ENCODE measurements at places on chromosomes 16 and 17.
A peak's percentile ranks its signal among the peaks of the same experiment; 100 is the strongest.

- no peak for DNase-seq
Observed at GRCh38 chr16:85278839-85279238, 166.6 kb upstream of the CIBAR2 start.

- DNase-seq: no peak
Observed at GRCh38 chr17:13827118-13827517, 225.4 kb upstream of the HS3ST3A1 start.

DNA sequence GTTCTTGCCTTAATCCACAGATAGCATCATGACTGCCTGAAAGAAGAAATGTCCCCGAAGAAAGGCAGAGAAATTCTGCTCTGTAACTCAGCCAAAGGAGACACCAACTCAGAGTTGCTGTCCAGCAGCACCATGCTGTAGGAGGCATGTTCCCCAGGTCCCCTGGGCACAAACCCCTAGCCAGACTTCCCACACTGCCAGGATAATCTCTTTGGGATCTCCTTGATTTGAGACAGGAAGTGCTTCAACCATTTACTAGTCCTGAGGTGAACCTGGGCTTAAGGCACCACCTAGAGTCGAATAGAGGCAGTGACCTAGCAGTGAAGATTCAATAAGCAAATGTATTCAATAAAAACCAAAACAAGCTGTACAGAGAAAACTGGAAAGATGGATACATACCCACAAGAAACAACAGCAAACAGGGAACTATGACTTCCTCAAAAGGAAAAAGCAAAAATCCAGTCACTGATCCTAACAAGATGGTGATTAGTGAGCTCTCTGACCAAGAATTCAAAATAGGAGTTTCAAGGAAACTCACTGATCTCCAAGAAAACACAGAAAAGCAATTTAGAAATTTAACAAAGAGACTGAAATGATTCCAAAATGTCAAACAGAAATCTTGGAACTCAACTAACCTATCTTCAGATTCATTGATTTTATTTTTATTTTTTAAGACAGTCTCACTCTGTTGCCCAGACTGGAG lies 5.7 kb downstream of the OR4D2 start:
- DNase-seq: no peak

- no peak for DNase-seq
Observed at GRCh38 chr17:7413346-7413985, 5.8 kb downstream of the NLGN2 start.

DNA sequence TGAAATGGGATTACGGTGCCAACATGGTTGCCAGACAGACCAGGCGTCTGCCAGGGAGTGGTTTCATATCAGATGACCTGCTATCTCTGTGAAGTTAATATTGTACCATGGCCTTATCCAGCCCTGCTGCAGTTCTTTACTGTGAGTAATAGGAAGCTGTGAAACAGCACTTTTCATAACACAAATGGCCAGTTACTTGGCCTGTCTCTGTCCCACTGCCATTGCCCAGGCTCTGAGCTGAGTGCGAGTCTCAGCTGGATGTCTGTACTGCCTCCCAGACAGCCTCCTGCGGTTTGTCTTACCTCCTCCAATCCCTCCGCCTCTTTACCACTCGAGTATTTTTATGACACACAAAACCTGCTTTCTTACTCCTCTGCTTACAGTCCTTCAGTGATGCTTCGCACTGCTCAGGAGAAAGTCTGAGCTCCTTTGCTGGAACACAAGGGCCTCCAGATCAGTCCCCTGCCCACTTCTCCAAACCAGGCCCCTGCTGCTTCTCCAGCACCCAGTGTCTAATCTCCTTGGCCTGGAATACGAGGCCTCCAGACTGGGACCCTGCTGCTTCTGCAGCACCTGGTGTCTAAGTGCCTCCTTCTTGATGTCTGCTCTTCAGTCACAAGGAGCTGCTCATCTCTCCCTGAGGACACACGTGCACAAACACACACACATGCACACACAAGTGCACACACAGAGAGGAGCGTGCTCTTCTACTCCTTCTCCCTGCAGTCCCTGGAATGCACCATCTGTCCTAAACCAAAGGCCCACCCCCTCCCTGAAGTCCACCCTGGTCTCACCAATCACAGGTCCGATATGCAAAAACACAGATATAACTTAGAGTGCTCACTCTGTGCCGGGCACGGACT lies 17.1 kb upstream of the RHOT1 start:
- DNase-seq: no peak

GRCh38 chr16:56425439-56425832 lies at the start of gene AMFR:
Gene AMFR, minus strand, starts transcription at chr16:56425545. Its CDS starts 218 bp downstream, at chr16:56425327.
- DNase-seq: peak; percentile 41

Measured in amygdala (tissue), 56 donors.